ENCODE measurements at places on chromosomes 1 and 21. TPM values are rescaled to one million over a fixed set of nuclear protein-coding genes. Genes with fewer than 3 reads are reported as not detected.

The GPR25 gene
- total RNA-seq = 1.7 TPM

The ZFP69B gene
- 4.2 TPM for total RNA-seq

The CD53 gene
- 213 TPM for total RNA-seq

The CITED4 gene
- total RNA-seq = 34.2 TPM

The C2CD4D gene
- total RNA-seq = 0.65 TPM

All from CD8-positive, alpha-beta T cell (primary cell).